Stimulated activated CD4-positive, alpha-beta T cell treated with anti-CD3 and anti-CD28 coated beads, Interleukin-2, amount 100 ng/mL, for 24 hours (primary cell): ENCODE measurements at places on chromosomes 1 and 21.

- no peak for DNase-seq
Observed at GRCh38 chr1:244437086-244437468, 14.6 kb downstream of the ADSS2 start.

DNA sequence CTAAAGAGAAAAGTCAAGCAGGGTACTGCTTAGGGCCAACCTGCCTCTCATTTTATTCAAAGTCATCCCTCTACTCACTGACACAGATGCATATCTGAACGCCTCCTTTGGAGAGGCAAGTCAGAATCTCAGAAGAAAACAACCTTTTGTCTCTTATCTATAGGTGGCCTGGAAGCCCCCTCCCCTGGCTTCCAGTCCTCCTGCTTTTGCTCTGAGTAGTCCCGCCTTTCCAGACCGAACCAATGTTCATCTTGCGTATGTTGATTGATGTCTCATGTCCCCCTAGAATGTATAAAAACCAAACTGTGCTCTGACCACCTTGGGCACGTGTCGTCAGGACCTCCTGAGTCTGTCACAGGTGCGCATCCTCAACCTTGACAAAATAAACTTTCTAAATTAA lies 81.8 kb downstream of the WDR4 start:
- no peak for DNase-seq

DNA sequence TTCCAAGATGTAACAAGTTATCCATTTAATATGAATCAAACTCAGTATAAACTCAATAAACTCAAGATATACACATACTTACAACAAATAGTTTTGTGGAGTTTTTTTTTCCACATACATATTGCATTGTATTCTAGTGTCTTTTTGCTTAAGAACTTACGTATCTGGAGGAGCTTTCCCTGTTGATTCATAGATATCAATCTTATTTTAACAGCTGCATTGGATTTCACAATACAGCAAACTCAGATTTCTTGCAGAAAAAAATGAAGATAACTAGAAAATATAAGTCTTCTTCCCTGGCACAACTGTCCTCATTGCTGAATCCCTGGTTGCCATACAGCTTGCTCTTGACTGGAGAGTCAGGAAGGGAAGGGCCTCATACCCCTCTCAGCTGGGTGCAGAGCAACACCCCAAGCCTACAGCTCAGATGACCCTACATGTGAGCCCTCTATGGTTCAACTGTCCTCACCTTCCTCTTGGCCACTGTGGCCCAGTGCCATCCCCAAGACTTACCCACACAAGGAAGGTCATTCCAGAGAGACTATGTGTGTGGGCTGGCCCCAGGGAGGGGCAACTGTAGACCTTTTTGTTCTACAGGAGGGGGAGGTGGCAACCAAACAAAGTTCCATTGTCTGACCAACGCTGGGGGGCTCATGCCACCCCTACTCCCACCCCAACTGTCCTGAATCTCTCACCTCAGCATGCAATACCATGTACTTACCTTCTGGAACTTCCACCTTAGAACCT lies 1.7 kb downstream of the MPZ start:
- no peak for DNase-seq

GRCh38 chr21:33566514-33566913 lies 22.0 kb downstream of the DONSON start:
- no peak for DNase-seq

DNA sequence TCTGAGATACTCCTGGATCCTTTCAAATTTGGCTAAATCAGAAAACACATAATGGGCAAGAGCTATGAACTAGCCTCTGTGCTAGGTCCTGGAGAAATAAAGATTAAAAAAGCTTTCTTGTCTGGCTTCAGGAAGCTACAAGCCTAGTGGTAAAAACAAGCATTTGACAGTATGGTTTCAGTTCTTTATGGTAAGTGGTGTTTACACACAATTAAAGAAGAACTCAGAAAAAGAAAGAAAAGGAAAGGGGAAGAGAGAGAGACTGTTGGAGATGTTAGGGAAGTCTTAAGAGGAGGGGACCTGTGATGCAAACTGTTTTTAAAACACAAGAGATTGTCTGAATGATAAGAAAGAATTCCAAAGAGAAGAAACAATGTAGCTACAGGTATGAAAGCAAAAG lies 1.8 kb downstream of the OR10J1 start:
- no peak for DNase-seq

DNA sequence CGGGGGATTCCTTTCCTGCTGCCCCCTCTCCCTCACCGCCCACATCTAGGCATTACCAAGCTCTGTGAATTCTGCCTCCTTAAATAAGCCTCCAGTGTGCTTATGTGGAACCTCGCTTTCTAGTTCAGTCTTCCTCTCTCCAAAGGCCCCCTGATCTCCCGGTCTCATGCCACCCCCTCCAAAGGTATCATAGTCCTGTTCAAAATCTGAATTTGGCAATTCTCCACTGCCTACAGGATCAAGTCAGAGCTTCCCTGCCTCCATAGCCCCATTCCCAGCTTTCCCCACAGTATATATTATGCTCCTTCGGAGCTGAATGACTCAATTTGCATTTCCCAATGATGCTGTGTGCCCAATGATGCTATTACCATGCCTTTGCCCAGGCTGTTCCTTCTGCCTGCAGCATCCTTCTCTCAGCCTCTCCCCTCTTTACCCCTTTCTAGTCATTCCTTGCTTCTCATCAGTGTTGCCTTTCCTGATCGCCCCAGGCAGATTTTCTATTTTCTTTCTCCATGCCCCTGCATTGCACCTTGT lies 1.7 kb downstream of the AZIN2 start:
- no peak for DNase-seq

GRCh38 chr1:192588546-192588945 lies 13.0 kb downstream of the RGS1 start:
- no peak for DNase-seq

DNA sequence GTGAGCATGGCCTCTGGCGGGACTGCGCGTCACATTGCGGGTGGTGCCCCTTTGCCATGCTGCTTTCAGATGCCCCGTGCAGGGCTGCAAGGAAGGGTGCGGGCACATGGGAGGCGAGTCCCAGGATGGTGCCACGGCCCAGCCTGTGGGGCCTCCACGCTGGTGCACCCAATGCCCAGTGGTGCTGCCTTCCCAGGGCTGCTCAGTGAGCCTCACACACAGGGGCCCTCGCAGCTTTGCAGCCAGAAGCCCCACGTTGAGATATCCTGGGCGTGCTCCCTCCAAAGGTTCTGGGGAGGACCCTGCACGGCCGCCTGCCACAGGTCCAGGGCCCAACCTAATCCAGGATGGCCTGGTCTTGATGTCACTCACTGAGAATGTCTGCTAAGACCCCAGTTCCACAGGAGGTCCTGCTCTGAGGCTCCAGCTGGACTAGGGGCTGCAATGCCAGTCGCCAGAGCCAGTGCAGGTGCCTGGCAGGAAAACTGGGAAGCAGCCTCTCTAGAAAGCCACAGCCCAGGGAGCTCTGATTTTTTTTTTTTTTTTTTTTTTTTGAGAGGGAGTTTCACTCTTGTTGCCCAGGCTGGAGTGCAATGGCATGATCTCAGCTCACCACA lies 34.1 kb upstream of the PRSS38 start:
- DNase-seq: no peak

DNA sequence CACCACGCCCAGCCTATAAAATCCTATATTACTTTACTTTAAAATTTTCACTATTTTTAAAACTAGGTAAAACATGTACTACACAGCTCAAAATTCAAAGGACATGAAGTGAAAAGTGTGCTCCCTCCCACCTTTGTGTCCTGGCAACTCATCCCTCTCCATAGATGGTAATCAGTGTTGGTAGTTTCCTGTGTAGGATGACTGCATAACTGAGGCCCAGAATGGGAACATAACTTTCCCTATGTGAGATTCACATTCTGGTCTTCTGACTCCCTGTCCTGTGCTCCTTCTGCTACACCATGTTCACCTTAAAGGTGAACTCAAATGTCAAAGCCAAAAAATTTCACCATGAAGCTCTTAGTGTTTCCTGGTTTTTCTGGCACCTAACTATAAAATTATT lies 39.3 kb downstream of the XKR8 start:
- no peak for DNase-seq

GRCh38 chr1:219794085-219794743 lies 134.1 kb downstream of the SLC30A10 start:
- no peak for DNase-seq

- no peak for DNase-seq
Observed at GRCh38 chr1:233079574-233079973, 129.2 kb downstream of the NTPCR start.

DNA sequence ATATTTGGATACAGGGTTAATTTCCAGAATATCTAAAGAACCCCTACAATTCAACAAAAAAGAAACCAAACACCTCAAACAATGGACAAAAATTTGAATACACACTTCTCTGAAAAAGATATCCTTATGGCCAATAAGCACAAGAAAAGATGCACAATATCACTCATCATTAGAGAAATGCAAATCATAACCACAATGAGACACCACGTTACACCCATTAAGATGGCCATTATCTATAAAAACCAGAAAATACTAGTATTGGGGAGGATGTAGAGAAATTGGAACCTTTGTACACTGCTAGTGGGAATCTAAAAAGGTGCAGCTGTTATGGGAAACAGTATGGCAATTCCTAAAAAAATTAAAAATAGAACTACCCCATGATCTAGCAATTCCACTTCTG lies 4.9 kb downstream of the ADAM30 start:
- no peak for DNase-seq

DNA sequence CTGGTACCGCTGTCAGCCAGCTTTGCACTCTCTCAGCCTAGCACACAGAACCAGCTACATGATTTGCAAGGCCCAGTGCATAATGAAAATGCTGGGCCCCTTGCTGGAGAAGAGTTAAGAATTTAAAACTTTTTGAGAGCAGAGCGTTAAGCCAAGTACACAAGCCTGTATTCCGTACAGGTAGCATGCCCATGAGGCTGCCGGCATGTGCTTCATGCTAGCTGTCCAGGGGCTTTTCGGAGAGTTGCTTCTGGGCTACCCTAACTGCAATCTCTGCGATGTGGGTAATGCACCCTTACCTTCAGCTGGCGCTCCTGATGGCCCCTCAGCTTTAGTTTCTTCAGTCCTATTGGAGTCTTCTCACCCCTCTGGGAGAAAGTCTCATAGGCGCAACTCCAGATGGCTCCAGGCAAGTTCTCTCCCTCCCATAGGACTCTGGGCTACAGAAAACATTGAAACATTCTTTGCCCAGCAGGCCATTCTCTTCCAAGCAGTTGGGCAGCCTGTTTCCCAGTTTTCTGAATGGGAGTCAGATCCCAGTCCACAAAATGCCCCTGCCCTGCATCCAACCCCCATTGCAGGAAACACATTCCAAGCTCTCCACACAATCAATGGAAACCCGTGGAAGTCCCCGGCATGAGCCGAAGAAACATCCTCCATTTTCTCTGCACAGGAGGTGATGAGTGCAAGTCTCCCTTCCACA lies 5.7 kb upstream of the AKT3 start:
- no peak for DNase-seq

- DNase-seq: peak; percentile 29
Observed at GRCh38 chr1:85109475-85109874, 61.2 kb upstream of the MCOLN3 start.

DNA sequence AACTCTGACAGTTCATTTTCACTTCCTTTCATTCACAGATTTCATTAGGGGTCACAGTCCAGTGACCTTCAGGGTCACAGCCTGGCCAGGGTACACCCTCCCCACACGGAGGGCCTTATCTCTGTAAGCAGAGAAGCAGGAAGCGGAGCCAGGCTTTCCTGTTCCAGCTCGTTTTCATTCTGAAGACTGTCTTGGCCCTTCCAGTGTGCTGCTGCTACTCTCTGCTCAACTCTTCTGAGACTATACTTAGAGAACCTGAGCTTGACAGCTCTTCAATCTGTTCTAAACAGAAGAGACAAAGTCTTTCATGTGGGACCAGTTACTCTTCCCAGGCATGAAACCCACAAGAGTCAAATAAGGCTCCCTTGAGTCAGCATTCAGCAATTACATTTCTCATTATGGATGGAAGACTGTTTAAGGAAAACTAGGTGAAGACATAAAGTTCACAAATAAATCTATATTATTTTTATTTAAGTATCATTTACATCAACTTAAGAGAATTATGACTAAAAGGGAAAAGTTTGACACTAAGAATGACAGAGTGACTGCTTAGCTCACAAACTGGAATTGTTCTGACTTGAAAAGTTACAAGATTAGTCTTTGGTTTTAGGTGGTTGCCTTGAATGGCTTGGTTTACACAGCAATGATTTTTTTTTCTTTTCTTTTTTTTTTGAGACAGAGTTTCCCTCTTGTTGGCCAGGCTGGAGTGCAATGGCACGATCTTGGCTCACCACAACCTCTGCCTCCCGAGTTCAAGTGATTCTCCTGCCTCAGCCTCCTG lies 4.8 kb upstream of the TDRD10 start:
- DNase-seq: no peak

DNA sequence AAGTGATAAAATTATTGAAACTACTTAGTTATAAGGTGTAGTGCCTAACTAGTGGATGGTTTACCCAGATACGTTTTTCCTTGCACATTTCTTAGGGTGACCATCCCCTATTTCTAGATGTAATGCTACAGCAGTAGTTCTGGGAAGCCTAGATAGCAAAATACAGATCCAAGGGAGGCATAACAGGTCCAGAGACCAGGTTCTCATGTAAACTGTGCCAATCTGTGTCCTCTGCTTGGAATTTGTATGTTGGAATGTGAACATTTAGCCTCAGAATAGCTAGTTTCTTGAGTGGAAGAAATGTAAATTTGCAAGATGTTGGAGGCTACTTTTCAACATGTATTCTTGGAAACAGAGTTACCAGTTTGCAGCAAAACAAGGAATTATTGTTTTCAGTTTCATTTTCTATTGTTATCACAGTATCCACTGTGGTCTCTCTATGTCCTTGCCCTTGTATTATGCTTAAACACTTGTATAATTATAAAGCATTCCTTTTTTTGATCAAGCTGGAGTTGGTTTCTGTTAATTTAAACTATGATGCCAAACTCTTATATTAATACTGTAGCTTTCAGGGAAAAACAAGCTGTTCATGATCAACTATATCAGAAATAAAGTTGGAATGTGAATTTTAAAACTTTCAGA lies 102.0 kb upstream of the BRINP3 start:
- no peak for DNase-seq

DNA sequence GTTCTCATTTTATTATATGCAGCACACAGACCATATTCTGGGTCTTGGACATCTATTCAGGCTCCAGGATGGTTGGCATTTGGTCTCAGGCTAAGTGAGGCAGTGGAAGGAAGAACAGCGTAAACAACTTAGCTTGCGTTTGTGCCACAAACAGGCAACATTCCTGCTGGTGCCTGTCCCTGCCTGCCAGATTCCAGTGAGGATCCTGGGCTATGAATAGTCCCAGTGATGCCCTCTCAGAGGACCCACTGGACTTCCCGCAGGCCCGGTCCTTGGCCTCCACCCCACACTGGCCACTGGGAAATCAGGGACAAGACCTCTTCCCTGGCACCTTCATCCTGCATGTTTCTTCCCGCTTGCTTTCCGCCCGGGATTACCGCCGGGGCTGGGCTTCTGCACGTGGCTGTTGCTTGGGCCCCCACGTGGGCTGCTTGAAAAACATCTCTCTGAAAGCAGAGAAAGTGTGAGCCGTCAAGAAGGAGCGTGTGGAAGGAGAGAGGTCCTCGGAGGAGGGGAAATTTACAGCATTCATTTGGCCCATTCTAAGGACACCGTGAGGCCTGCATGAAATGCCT lies 145.1 kb upstream of the WNT4 start:
- no peak for DNase-seq

GRCh38 chr1:206666031-206666561 lies 18.6 kb upstream of the MAPKAPK2 start:
- no peak for DNase-seq

- DNase-seq: no peak
Observed at GRCh38 chr1:27760426-27760825, 12.6 kb upstream of the STX12 start.

- DNase-seq: peak; percentile 20
Observed at GRCh38 chr1:60978421-60979357, 103.7 kb upstream of the NFIA start.
